CD4-positive, alpha-beta memory T cell (primary cell): ENCODE measurements at places on chromosomes 12 and 14.

DNA sequence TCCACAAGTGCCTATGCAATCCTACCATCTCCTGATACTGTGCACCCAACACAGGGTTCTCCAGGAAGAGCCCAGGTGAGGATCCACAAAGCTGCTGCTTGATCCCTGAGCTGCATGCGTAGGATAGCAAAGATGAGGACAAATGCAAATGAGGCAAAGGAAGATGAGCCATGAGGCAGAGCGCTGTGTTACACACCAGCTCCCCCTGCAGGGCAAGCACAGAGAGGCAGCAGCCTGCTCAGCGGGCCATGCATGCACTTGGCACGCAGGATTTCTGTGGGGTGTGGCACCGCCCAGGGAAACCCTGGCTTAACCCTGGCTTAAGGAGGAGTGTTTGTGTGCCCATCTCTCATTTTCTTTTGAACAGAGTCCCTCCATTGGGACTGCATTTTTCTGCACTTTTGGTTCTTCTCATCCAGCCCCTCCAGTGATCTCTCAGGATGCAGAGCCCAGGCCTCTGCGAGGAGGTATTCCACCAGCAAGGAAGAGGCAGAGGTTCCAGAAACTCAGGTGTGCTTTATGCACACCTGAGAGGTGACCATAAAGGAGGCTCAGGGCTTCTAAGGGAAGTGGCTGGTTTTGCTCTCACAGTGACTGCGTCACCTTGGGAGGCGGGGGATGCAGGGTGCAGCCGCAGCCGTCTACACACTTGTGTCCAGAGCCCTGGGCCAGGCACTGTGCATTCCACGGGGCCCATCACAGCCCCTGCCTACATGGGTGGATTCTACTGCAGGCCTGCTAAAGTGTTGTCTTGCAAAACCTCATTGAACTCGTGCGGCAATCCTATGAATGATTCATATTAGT, 973.3 kb upstream of the TMEM132C start:
- DNase-seq, result no peak

- no peak for DNase-seq
These were observed 725.0 kb upstream of the FLRT2 start for GRCh38 chr14:84804895-84805294.

DNA sequence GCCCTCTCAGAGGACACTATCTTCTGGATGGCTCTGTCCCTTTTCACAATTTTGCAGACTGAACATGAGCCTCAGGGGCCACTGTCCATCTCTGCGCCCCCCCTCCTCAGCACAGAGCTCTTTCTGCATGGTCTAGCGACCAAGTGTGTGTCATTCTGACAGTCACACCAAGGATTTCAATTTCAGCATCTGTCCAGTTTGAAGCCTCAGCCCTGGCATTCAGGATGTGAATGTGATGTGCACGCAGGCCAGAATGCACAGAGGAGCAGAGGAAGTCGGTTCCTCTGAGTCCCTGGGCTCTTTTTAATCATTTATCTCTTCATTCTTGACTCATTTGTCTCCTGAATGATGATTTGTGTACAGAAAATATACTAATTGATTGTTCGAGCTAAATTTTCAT, 102.0 kb upstream of the PWP1 start:
- no peak for DNase-seq

DNA sequence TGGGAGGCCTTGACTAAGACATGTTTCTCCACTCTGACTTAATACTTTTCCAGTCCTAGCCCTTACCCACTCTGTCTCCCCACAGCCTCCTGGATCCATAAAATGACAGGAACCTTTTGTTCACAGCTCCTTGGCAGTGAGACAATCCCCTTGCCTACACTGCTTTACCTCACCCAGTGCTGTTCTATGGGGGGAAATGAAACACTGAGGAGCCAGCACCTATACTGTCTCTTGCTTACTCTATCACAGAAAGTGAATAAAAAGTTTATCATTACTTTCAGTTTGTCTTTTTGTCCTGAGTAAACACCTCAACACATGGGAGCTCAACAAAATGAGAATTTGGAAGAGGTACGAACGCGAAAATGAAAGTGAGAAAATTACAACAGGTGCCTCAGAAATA, 127.2 kb upstream of the DAAM1 start:
- no peak for DNase-seq

- no peak for DNase-seq
These were observed 89.1 kb downstream of the MIA2 start for GRCh38 chr14:39322807-39323206.

DNA sequence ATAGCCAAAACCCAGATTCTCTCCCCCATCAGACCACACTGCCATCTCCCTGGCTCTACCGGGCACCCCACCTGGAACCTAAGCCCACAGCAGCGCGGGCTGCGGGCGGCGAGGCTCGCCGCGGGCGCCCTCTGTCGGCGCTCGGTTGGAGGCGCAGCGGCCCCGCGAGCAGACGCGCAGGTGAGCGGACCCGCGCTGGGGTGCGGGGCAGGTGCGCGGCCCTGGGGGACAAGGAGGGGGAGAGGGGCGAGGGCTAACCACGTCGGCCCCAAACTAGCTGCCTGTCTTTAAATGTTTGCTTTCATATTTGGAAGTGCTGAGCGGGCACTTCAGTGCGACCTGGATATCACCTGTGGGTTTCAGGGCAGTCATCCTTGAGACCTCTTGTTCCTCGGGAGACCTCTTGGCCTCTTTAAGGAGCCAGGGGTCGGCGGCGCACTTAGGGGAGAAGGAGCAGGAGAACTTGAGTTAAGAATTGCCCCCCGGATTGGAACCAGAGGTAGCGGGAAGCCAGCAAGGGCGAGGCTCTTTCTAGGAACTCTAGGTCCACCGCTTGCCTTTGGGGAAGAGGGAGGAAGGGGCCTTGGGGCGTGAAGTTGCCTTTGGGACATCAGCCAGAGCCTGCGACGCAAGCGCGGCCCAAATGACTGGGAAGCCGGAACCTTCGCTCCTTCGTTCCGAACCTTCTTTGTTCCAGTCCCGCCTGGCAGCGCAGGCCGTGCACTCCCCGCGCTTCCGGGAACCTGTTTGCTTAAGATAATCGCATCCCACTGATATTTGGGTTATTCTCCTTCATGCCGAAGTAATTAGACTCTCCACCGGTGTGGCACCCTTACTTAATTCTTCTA, 78.7 kb downstream of the NEDD1 start:
- peak; percentile 42 for DNase-seq
